Left renal pelvis (tissue), 4 donors: ENCODE measurements at places on chromosomes 3 and 15.
A peak's percentile ranks its signal among the peaks of the same experiment; 100 is the strongest.

GRCh38 chr3:128149650-128150049 lies 3.6 kb upstream of the EEFSEC start:
- no peak for DNase-seq

- no peak for DNase-seq
Measured at GRCh38 chr3:52805270-52806039, 10.9 kb downstream of the ITIH3 start.

DNA sequence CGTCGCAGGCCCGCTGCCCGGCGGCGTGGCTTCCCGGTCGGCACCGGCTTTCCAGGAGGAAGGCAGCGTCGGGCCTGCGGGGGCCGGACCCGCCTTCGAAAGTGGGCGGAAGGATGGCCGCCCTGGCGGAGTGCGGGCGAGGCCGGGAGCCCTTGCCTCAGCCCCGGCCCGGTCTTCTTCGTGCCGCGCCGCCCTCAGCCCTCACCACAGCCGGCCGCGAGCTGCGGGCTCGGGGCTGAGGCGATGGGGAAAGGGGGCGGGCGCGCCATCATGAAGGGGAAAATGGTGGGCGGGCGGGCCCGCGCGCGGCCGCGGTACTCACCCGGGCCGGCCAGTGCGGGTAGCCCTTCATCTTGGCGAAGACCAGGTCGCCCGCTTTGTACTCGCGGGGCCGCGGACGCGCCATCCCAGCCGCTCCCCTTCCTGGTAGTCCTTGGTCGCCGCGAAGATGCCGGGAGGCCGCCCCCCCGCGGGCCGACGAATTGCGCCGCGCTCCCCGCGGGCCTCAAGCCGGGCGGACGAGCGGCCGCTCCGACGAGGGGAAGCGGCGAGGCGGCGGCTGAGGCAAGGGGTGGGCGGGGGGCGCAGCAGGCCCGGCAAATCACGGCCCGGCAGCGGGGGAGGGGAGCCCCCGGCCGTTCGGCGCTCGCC lies 489 bp downstream of the HDGFL3 start:
- peak; percentile 28 for DNase-seq

- DNase-seq = no peak
Measured at GRCh38 chr3:172520301-172520831, 2.9 kb downstream of the TNFSF10 start.

GRCh38 chr15:60917461-60918145 lies 311.5 kb downstream of the RORA start:
- DNase-seq = no peak

- DNase-seq = no peak
Measured at GRCh38 chr3:43499256-43499655, 122.6 kb downstream of the ANO10 start.

GRCh38 chr3:53890726-53891475 lies 758 bp downstream of the SELENOK start:
- peak; percentile 22 for DNase-seq

GRCh38 chr3:143288944-143289343 lies 169.4 kb downstream of the CHST2 start:
- DNase-seq = no peak

DNA sequence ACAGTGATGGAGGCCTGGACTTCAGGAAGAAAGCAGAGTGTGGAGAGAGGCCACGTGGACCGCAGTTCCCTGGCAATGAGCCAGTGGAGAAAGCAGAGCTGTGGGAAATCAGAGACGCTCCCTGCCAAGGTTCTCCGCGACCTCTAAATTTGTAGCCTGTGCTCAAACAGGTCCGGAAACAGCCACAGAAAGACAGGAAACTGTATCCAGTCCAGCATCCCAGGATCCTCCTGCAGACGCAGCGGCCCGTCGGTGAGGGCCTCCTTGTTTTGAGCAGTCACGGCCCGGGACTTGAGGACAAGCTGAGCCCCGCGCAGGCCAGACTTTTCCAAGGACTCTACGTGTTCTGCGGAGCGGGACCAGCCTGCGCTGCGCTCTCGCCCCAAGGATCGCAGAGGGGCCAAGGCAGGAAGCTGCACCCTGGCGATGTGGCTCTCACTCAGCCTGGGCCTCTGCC lies 22.3 kb downstream of the RPSA start:
- DNase-seq = no peak

GRCh38 chr15:81111018-81111417 lies 23.1 kb upstream of the CFAP161 start:
- no peak for DNase-seq

GRCh38 chr3:17063596-17063995 lies 178.8 kb downstream of the PLCL2 start:
- DNase-seq = no peak

DNA sequence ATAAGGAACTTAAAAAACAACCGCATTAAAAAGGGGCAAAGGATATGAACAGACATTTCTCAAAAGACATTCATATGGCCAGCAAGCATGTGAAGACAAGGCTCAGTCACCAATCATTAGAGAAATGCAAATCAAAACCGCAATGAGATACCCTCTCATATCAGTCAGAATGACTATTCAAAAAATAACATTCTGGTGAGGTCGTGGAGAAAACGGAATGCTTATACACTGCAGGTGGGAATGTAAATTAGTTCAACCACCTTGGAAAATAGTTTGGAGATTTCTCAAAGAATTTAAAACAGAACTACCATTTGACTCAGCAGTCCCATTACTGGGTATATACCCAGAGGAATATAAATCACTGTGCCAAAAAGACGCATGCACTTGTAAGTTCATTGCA lies 496.6 kb upstream of the SGO1 start:
- DNase-seq = no peak

DNA sequence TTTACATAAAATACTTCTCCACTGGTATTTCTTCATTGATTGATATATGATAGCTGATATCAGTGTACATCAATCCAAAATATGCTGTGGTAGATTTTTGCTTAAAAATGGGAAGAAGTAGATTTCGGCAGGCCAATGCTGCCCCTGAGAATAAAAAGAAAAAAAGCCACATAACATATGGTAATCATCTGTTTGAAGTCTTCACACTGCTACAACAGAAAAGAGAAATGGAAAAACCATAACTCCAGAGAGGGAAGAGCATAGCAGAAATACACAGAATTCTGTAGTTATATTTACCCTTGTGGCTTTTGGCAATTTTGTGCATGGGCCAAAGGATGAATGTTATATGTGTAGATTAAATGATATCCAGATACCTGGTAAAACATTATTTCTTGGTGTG lies 143.1 kb upstream of the KCNMB2 start:
- no peak for DNase-seq

DNA sequence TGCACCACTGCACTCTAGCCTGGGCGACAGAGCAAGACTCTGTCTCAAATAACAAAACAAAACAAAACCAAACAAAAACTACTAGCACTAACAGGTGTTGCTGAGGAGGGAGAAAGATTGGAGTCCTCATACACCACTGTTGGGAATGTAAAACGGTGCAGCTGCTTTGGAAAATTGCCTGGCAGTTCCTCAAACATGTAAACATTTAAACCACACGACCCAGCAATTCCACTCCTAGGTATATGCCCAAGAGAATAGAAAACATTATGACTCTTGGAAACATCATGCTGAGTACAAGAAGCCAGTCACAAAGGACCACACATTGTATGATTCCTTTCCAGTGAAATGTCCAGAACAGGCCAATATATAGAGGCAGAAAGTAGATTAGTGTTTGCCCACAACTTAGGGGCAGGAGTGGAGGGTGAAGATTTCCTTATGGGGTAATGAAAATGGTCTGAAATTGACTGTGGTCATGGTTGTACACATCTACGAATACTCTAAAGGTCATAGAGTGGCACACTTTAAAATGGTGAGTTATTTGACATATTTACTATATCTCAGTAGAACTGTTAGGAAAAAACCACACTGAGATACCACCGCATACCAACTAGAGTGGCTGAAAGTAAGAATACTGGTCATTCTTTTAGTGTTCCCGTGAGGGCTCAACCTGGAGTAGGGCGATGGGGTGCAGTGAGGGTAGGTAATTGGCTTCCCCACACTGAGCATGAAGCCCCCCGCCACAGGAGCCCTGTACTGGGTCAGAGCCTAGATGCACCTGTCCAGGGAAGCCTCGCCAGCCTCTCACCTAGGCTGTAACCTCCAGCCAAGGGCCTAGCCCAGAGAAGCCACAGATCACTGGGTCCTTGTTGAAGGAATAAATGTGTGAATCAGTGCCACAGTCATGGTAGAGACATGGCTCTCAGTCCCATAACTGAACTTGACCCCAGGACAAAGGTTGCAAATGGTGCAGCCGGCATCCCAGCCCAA lies 131.1 kb downstream of the NUP210 start:
- DNase-seq = no peak

- no peak for DNase-seq
Measured at GRCh38 chr3:100865442-100865841, 127.8 kb downstream of the ABI3BP start.

- DNase-seq = no peak
Measured at GRCh38 chr15:85408270-85408746, 27.9 kb downstream of the AKAP13 start.

DNA sequence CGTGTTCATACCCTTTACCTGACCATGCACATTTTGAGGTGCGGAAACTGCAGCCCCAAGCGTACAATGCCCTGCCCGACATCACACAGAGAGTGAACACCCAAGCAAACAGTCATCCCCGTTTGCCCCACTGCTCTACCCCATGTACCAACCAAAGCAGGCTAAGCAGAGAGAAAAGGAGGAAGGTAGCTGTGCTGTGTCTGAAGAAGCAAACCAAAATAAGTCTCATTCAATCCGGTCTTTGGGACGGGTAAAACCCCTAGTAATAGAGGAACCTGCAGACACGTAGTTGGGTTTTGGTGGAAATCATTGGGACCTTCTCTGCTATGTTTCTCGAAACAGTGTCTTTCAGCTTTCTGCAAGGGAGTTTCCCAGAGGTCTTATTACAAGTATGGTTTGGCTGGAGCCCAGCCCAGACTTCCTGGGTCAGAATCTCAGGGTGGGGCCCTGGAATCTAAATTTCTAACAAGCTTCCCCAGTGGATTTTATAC lies 164.6 kb upstream of the HES1 start:
- DNase-seq = no peak

DNA sequence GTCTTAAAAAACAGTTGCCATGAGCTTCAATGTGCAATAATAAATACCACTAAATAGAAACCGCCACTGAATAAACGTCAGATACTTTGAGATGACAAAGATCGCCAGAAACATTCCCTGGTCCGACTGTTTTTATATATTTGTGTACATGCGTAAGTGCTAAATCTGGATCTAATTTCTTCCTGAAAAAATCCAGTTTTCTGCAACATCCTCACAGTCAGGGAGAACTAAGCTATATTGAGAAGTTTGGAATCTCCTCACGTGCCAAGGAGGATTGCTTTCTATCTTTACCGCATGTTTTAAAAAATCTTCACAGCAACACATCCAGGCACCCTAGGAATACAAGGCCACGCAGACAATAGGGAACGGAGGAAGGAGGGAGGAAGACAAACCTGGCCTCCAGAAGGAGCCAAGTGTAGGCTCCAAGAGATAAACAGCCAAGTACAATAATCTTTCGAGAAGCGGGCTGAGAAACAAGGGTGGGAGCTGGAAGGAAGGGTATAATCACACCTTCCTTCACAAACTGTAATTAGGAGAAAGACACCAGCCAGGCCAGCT lies 5.7 kb downstream of the VGLL4 start:
- no peak for DNase-seq

DNA sequence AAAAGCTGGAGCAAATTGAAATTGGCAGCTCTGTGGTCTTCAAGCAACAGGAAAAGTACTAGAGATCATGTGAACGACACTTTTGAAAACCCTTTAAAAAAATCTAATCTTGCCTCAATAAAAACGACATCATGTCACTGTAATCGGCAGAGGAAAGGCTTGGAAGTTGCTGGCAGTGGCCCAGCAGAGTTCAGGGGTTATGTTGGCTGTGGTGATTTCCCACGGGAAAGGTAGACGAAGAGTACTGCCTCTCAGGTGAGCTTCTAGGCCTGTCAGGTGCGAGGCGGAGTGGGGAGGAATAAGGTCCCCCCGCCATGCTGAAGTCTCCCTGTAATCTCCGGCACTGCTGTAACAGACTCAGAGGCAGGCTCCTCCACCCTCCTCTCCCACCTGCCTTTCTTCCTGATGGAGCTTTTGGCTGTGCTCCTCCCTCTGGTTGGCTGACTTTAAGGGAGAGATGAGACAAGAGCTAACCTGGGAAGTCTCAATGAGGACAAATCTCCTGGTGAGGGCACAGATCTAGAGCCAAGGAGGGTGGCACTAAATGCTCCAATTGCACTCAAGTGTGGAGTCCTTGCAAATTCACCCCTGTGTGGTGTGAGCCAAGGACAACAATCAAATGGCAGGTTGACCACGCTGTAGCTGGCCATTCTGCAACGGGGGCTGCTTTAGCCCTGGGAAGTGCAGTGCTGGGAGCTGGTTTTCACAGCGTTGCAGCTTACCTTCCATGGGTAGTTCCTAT lies 18.7 kb upstream of the HES1 start:
- no peak for DNase-seq

DNA sequence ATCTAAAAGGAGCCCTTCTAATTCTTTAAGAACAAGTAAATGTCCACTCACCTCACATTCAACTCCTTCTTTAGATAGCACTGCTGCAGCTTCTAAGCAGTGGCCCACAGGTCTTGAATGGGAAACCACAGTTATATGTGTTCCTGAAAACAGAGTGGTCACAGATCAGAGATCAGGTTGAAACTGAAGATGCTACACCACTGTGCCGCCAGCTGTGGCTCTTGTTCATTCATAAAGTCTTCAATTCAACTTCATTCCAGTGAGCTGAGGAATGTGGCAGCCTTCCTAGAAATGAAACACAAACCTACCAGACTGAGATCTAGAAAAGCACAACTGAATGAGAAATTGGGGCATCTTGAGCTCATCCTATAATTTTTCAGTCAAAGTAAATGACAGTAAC lies 4.0 kb downstream of the PDHB start:
- no peak for DNase-seq

DNA sequence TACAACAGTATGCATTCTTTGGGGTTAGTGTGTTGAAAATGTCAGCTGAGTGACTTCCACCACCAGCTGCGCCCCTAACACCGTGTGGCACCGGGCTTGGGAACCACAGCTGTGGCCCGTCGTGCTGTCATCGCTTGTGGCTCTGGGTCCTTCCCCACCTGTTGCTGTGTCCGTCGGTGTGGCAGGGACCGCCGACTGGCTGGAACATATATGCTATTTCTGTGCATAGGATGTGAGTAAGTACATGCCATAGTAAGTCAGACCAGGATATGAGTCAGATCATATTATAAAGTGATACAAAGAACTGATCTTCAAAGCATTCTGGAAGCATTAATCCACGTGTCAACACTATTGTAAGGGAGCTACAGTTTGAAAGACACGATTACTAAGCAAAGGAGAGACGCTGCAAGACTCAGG lies 31.9 kb downstream of the EHD4 start:
- no peak for DNase-seq

- DNase-seq = no peak
Measured at GRCh38 chr15:61383421-61383820, 154.3 kb upstream of the RORA start.
